ENCODE measurements at places on chromosomes 11 and 22.

GRCh38 chr11:133172349-133172748 is 360.0 kb downstream of the OPCML start:
- no peak for DNase-seq

DNA sequence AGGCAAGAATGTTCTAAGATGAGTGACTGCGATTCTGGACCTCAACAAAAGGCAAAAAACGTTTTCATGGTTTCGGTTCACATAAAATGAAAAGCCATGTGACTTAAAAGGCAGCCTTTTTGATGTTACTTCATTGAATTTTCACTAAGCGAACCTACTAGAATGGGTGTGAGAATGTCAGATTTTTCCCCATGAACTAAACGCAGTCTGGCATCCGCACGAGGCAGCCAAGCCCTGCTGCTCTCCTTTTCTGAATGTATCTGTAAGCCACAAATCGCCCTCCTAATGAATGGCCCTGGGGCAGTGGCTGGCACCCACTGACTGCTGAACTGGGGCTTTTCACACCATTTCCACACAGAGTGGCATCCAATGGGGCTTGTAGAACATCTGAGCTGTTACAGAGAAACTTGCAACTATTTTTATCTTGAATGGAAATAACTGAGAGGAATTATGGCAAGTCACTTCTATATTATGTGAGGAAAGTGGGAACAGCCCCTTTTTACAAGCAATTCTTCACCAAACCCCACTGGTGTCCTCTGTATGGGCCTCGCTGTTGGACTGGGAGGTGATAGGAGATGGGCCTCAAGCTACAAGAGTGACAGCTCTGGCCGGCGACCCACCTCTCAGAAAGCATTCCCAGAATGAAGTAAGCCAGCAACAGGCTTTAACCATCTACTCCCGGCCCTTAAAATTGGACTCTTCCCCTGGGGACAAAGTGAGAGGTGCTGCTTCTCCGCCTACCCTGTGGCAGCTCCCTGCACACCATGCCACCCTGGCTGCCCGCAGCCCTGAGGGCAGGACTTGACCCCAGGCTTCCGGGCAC is 29.4 kb downstream of the PPP2R1B start:
- no peak for DNase-seq

DNA sequence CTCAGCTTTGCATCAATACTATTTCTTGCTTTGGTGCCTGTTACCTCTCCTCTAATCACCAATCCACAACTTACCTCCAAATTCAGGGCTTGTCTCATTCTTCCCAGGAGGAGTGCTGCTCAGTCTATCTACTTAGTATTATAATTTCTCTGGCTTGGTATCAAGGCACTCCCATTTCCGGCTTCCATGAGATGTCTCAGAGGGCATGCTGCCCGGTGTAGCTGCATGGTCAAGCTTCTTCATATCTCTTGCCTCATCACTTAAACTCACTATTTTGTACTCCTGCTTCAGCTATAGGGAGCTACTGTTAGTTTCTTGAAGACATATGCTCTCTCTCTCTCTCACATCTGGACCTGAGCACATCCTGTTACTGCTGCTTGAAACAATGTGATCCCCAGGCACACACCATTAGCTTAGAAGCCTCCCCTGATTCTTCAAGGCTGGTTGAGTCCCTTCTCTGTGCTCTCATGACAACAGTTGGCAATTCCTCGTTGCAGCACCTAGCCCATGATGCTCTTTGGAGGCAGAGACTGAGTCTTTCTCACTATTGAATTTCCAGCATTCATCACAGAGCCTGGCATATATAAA is 182.8 kb upstream of the SYN3 start:
- no peak for DNase-seq

- peak; percentile 86 for DNase-seq
Observed at GRCh38 chr11:120335556-120335907, 681 bp upstream of the ARHGEF12 start.

GRCh38 chr11:12968101-12968500 is 41.0 kb upstream of the RASSF10 start:
- no peak for DNase-seq

- peak; percentile 75 for DNase-seq
Observed at GRCh38 chr11:67301951-67302516, 1.3 kb upstream of the SSH3 start.

- peak; percentile 32 for DNase-seq
Observed at GRCh38 chr22:48161298-48161697, 1398.8 kb downstream of the TBC1D22A start.

DNA sequence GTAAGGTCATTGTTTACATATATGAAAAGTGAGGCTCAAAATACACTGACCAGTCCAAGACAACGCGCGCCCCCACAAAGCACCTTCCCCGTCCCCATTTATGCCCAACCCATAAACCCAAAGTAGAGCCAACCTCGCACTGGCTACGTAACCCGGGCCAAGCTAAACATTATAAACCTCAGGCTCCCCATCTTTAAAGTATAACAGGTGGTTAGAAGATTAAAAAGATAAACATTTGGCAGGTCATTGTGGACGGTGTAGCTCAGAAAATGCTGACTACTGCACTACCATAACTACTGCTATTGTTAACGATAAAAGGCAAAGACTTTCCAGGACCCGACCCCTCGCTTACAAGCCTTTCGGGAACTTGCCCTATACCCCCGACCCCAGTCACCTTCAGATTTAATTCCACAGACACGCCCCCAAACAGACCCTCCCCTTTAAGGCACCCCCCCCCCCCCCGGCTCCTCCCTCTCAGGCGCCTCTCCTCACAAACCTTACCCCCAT is 470 bp downstream of the NUMA1 start:
- peak; percentile 64 for DNase-seq

DNA sequence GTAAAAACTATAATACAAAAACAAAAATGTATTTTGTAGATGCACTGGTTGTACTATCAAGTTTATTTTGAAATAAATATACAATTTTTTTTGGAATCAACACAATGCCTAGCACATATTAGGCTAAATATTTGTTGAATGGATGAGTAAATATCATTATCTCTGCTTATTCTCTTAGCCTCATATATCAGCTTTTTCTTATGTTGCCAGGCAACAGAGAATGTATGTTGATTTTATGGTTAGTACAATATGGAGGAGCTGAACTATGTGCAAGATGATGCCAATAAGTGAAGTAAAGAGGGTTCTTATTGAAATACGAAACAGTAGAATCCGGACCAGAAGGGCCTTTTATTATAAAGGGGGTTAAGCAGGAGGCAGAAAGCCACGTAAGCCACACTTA is 94.9 kb downstream of the FAR1 start:
- DNase-seq = no peak

GRCh38 chr11:81135570-81135969 is 1598.1 kb downstream of the FAM181B start:
- DNase-seq = no peak

DNA sequence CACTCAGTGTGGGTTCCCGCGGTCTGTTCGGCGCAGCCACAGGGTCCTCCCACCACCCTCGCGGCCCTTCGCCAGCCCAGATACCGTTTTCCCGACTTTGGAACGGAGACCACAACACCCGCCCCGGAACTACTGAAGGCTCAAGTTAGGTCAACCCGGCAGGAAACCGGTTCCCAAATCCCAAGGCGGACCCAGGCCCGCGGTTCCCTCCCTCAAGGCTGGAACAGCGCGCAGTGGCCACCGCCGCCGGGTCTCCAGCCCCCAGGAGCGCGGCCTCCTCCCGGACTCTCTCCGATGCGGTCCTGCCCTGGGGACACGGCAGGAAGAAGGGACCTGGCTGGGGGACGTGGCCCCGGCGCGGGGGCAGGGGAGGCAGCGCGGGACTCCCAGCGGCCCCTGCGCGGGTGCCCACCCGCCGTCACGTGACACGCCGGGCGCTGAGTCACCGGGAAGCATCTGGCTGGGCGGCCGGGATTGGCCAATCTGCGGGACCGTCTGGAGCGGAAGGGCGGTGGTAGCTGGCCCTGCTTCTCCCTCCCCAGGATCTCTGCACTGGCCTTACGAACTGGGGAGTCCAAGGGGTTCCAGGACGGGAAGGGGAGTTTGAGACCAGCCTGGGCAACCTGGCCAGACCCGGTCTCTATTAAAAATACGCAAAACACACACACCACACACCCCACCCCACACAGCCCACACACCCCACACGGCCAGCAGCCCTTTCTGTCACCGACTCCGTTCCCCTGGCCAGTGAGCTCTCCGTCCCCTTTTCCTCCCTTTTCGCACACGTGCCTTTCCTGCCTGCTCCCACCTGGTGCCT is 21.5 kb upstream of the MALAT1 start:
- DNase-seq = peak; percentile 90

DNA sequence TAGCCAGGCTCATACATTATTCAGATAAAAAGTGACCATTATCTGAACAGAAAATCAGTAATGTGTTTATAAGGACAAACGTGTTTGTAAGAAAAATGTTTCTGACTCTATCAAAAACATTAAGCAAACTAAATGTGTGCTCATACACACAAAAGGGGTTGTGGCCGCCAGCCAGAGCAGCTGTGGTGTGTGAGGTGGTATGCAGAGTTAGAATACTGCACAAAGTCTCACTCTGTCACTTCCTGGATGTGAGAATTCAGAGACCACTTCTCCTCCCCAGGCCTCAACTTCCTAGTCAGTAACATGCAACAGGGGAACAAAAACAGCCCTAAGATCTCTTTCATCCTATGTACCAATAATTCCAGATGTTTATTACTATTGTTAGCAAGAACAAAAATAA is 9.4 kb downstream of the OR5B21 start:
- no peak for DNase-seq

GRCh38 chr11:1041149-1041467 is 4.6 kb upstream of the MUC6 start:
- DNase-seq = no peak

DNA sequence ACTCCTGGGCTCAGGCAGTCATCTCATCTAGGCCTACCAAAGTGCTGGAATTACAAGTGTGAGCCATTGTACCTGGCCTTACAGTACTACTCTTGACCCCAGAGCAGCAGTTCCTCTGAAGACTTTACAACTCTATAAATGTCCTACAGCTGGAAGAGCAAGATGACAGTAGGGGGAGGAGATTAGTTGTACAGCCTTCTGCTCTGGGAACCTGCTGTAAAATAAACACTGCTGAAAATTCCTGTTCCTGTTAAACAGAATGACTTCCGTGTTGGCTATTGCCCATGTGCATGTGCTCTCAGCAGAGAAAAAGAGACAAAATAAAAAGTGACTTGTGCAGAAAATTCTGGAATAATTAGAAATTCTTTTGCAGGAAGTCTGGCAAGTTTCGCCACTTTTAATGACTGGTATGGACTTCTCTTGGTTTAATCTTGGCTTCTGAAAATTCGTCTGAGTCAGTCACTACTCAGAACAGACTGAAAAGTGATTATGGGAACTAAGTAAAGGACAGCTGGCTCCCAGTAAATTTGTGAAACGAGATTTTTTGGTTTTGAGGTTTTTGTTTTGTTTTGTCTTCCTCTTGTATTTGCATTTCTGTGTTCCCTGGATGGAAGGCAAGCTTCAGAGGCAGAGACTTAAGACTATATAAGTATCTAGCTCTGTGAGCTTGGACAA is 955.7 kb downstream of the DLG2 start:
- DNase-seq = no peak

DNA sequence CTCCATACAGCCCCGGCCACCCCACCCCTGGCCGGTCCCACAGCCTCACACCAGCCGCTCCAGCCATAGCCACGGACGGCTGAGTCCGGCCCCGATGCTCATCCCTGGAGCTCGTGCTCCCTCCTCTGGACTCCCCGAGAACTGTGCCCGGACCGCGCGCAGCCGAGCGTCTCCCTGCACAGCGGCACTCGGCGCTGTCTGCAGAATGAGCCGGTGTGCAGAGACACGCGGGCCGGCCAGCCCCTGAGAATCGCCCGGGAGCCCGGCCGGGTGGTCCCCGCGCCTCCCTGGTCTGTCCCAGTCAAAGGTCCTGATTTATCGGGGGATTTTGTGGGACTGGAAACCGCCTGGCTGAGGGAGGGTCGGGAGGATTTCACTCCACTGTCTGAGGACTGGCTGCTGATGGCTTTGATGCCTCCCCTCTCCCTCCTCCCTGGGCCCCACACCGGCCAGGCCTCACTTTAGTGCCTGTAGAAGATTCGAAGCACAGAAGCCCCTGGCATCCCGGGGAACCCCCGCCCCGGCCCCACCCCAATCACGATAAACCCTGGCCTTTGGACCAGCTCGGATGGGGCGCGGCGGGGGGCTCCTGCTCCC is 102.7 kb downstream of the BRD1 start:
- DNase-seq = peak; percentile 40

DNA sequence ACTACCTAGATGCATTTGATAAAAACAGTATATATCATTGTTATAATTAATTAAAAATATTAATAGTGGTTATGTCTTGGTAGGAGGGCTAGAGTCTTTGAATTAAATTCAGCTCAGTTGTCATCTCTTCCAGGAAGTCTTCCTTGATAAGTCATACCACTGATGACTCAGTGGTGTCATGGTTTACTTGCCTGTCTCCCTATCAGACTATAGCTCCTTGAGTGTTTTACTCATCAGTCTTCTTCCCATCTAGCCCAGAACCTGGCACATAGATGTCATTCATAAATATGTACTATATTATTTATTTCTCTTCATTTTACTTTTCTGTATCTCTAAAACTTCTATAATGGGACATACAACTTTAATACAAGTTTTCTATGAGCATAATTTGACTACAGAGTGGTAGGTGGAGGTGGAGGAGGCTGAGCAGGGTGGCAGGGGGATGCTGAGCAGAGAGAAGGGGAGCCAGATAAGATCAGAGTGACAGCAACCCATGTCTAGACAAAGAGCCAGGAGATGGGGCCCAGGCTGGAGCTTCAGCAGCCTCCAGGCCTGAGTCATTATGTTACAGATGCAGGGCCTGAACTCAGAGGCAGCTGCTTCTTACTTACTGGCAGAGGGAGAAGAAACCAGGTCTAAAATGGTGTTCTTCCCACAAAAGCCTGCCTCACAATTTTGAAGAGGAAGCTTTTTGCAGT is 82.3 kb upstream of the PHOX2A start:
- no peak for DNase-seq

- DNase-seq = no peak
Observed at GRCh38 chr11:34309965-34310364, 47.8 kb downstream of the ABTB2 start.

DNA sequence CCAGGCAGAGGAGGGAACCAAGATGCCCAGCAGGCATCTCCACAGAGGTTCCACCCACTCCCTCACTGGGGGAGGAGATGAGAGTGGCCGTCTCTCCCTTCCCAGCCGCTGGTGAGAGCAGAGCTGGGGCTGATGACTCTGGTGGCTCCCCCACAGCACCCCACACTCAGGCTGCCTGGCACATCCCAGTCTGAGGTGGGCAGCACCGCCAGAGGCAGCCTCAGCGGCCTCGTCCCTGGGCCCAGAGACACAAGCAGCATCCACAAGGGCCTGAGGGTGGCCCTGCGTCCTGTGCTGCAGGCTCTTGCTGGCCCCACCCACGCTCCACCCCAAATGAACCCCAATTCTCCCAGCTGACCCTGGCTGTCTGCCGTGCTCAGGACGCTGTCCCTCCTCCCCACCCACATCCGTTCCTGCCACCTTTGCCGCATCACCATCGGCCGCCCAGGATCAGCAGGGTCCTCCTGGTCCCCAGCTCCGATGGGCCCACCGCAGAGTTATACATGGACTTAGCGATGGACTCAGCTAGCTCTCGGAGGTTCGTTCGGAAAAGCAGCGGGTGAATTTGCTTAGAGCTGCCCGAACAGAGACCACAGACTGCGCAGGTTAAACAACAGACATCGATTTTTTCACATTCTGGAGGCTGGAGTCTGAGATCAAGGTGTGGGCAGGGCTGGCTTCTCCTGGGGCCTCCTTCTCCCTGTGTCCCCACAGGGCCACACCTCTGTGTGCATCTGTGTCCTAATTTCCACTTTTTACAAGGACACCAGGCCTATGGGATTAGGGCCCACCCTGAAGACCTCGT is 20.2 kb upstream of the CTSD start:
- DNase-seq = no peak

GRCh38 chr22:46402505-46402904 is 67.0 kb downstream of the TRMU start:
- no peak for DNase-seq

GRCh38 chr11:61315260-61315659 is 17.6 kb downstream of the DDB1 start:
- no peak for DNase-seq

All from DMS79 treated with DMSO at 0.1 percent for 48 hours (cell line).